ENCODE measurements at places on chromosomes 11 and 22.

DNA sequence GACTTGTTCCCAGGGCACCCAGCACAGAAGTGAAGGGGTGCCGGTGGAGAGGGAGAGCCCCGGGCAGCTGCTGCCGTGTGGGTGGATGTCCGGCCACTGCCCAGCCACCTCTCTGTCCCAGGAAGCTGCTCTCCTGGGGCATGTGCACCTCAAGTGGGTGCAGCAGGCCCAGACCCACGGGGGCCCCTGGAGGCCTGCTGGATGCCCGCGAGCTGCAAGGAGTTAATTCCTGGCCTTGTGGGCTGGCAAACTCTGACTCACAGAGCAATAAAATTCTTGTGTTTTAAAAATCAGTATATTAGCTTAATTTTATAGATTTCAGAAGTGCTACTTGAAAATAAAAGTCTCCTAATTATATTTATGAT lies 37.4 kb upstream of the KCNQ1OT1 start:
- no peak for DNase-seq

GRCh38 chr11:197741-198235 lies 4.9 kb downstream of the SCGB1C1 start:
- no peak for DNase-seq

GRCh38 chr11:19442554-19442910 lies 201.8 kb upstream of the E2F8 start:
- no peak for DNase-seq

GRCh38 chr22:19082793-19083192 lies 39.4 kb downstream of the DGCR2 start:
- DNase-seq, result no peak

- no peak for DNase-seq
These were observed 85.7 kb downstream of the PHF21B start for GRCh38 chr22:44924098-44924497.

Measured in activated T-helper 1 cell treated with Interleukin-2 at 50 U/mL for 16 hours (primary cell).